ENCODE measurements at places on chromosomes 11 and 22.

DNA sequence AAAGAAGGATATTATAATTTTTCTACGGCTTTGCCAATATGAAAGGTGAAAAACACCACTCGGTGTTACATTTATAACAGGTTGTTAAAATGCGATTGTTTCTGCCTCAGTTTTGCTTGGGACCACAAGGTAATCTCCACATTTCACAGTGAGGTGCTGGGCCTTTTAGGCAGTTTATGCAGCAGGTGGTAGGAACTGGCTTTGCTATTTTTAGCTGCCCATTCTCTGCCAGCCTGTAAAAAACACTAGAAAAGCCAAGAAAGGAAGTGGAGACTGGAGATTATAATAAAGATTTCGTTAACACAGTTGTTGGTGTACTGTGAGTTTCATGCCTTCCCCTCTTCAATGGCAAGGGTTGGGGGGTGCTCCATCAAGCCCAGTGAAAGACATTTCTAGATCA lies 8.0 kb upstream of the MRPL16 start:
- no peak for DNase-seq

DNA sequence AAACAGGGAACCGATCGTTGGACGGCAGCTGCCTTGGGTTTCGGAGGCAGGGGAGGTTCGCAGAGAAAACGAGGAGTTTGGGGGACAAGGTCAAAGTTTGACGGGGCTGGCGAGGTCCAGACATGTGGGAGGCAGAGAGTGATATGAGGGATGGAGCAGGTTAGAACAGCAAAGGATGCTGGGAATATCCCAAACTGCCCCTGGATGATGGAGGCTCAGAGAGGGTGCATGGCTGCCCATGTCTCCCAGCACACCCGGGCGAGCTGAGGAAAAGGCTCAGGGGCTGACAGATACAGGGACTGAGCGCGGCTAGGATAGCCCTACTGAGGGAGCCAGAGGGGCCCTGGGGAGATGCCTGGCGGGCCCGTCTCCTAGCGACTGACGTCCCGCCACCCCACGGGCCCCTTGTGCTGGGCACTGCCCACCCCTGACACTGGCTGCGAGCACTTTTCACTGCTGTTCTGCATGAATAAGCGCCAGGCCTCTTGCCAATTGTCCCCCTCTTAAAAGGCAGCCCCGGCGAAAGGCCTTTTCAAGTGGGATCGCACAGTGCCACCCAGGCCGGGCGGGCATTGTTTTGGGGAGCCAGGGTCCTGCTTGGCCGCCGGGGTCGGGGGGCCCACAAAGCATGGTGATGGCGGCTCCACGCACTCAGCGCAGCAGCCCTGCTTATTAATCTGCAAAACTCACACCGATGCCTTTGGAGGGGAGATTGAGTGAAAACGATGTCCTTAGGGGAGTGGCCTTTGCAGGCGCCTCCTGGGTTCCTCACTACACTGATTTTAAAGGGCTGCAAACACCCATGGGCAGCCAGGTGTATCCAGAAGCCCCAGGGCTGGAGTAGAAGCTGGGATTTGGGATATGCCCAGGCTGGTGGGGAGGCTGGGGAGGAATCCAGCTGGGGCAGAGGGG lies 90.0 kb upstream of the LINC01488 start:
- no peak for DNase-seq

- no peak for DNase-seq
Observed at GRCh38 chr11:14764579-14765527, 121.2 kb downstream of the PDE3B start.

- DNase-seq, result no peak
Observed at GRCh38 chr11:129283141-129283540, 91.0 kb upstream of the ARHGAP32 start.

GRCh38 chr22:30245181-30245984 lies 1.2 kb downstream of the LIF start:
- no peak for DNase-seq

DNA sequence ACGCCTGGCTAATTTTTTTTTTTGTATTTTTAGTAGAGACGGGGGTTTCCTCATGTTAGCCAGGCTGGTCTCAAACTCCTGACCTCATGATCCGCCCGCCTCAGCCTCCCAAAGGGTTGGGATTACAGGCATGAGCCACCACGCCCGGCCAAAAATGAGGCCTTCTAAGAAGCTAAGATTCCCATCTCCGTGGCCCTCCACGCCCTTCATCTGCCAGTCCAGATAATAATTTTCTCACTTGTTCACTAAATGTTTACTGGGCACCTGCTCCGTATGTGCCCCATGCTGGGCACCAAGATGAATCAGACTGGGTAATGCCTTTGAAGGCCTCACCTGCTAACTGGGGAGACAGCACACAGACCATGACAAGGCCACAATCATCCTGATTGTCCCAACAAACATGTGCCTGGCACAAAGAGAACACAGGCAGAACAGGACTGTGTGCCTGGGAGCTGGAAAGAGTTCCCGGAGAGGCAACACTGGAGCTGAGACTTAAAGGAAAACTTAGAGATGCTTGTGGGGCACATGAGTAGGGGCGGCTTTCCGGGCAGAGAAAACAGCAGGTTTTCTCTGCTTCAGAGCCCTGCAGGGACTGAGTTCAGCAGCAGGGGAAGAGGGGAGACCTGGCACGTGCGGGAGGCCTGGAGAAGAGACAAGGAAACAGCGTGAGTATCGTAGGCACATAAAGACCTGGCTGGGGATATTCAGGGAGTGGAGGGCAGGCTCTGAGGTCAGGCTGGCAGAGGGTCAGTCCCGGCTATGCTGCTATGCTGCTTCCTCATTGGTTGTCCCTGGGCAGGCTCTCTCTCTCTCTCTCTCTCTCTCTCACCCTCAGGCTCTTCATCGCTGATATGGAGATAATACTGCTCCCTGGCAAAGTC lies 2.4 kb downstream of the KIAA0930 start:
- DNase-seq, result no peak

- DNase-seq, result no peak
Observed at GRCh38 chr11:126333142-126333541, 22.3 kb upstream of the ST3GAL4 start.

- DNase-seq, result no peak
Observed at GRCh38 chr22:37419969-37420685, 7.2 kb downstream of the ELFN2 start.

GRCh38 chr11:88301488-88302140 lies 35.9 kb downstream of the CTSC start:
- DNase-seq, result no peak

- DNase-seq, result no peak
Observed at GRCh38 chr11:1943977-1944376, 3.2 kb upstream of the MRPL23 start.

GRCh38 chr11:102191832-102192231 lies 81.6 kb downstream of the YAP1 start:
- DNase-seq, result no peak

DNA sequence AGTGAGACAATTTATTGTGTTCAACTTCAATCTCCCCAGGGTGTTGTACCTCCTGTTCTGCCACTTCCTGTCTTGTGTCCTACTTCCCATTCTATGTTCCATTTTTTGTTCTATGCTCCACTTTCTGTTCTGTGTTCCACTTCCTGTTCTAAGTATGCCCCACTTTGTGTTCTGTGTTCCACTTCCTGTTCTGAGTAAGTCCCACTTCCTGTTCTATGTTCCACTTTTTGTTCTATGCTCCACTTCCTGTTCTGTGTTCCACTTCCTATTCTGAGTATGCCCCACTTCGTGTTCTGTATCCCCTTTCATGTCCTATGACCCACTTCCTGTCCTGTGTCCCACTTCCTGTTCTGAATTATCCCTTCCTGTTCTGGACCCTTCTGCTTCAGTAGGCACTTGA lies 732.7 kb downstream of the TBC1D22A start:
- DNase-seq, result no peak

GRCh38 chr22:23306438-23306921 lies 126.2 kb downstream of the BCR start:
- no peak for DNase-seq

- DNase-seq, result no peak
Observed at GRCh38 chr11:77211040-77211451, 83.0 kb downstream of the MYO7A start.

DNA sequence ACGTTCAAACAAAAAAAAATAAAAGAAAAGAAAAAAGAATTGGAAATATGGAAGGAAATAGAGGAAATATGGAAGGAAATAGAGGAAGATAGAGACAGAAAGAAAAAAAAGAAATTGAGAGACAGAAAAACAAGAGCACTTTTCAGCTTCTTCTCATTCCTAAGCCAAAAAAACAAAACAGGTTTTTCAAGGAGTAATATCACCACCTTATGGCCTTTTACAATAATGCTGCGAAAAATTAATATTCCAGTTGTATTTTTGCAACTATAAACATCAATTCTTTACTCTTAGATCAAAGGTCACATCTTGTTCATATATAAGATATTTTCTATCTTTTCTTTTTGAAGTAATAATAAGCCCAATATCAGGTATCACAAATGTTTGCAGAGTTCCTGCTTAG lies 328.3 kb downstream of the FAT3 start:
- no peak for DNase-seq

DNA sequence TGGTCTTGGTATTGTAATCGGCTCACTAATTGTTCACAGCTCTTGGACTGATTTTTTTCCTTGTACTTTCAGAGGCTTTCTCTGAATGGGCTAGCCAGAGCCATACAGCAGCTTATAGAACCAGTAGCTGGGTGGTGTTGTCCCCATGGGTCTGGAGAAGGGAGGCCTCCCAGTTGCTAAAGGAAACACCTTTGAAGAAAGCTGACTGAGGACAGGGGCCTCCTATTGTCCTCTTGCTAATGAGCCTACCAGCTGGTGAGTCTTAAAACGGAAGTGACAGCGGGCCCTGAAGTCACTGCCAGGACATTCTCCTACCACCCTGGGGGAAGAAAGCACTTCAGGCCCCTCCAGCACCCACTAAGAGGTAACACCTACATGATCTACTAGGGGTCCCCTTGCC lies 9.9 kb downstream of the FADS3 start:
- no peak for DNase-seq

GRCh38 chr11:18105802-18106574 lies at the start of gene SAAL1:
Gene SAAL1 (minus strand): TSS chr11:18106082. CDS start chr11:18106041, 41 bp downstream.
- DNase-seq, result peak; percentile 86

GRCh38 chr11:69834811-69835800 lies 15.9 kb upstream of the FGF3 start:
- DNase-seq, result no peak

DNA sequence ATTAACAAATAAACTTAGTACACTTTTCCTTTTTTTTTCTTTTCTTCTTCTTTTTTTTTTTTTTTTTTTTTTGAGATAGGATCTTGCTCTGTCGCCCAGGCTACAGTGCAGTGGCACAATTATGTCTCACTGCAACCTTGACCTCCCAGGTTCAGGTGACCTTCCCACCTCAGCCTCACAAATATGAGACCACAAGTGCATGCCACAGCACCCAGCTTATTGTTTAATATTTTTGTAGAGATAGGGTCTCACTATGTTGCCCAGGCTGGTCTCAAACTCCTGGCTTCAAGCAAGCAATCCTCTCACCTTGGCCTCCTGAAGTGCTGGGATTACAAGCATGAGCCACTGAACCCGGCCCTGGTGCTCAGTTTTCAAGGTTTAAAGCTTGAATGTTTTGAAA lies 88.9 kb downstream of the ELP4 start:
- no peak for DNase-seq

DNA sequence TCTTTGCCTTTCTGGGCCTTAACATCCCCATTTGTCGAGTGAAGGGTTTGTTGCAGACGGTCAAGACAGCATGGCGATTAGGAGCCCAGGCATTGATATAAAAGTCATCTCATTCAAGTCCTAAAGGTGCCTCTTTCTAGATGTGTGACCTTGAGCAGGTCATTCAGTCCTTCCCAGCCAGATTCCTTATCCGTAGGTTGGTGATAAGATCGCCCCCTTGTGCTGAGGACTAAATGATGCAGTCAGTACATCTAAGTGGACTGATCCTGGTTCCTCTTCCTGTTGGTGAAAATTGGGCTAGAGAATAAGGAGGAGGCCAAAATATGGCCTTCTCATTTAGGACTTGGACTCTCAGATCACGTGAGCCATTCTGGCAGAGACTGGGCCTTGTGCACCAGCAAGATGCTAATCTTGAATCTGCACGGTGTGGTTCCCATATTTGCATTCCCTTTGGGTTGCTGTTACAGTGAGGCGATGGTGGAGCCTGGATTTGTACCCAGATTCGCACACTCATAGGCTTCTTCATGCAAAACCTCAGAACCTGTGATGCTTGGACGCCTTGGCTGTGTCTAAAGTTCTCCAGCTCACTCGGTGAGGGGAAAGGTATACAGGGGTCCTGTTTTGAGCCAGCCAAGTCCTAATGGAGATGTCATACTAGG lies 156.8 kb downstream of the MYO18B start:
- no peak for DNase-seq

DNA sequence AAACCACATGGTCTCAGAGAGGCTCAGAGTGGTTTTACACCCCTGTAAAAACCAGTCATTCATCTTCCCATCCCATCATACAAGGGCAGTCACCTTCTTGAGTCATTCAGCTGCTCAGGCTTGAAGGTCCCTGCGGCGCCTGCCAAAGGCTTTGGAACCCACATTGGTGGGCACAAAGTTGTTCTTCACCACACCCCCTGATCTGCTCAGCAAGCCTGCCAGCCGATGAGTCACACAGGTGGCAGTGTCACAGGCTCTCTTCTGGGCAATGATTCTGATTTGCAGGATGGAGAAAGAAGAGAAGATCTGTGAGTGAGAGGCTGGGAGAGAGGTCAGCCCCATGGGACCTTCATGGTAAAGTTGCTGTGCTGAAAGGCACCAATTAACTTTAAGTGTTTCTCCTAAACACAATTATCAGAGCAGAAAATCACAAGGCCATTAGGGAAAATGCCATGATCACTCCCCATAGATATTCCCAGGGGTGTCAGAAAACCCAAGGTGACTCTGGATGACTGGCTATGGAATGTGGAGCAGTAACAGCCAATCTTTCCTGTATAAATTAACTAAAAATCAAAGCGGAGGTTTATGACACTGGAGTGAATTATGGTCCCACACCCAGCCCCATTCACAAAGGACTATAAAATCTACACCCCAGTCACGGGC lies 4.4 kb downstream of the CALCA start:
- peak; percentile 56 for DNase-seq

GRCh38 chr11:118883368-118884071 lies at the start of gene CXCR5:
Gene CXCR5 (plus strand): TSS chr11:118883892. CDS start chr11:118883942, 50 bp downstream.
- DNase-seq, result no peak

GRCh38 chr22:22403306-22403705 lies 105.2 kb downstream of the ZNF280B start:
- no peak for DNase-seq

Measured in NCI-H187 (cell line).